Caki2 (cell line): ENCODE measurements at places on chromosomes 2 and 18. TPM values are rescaled to one million over a fixed set of nuclear protein-coding genes. Genes with fewer than 3 reads are reported as not detected.
A peak's percentile ranks its signal among the peaks of the same experiment; 100 is the strongest.

DNA sequence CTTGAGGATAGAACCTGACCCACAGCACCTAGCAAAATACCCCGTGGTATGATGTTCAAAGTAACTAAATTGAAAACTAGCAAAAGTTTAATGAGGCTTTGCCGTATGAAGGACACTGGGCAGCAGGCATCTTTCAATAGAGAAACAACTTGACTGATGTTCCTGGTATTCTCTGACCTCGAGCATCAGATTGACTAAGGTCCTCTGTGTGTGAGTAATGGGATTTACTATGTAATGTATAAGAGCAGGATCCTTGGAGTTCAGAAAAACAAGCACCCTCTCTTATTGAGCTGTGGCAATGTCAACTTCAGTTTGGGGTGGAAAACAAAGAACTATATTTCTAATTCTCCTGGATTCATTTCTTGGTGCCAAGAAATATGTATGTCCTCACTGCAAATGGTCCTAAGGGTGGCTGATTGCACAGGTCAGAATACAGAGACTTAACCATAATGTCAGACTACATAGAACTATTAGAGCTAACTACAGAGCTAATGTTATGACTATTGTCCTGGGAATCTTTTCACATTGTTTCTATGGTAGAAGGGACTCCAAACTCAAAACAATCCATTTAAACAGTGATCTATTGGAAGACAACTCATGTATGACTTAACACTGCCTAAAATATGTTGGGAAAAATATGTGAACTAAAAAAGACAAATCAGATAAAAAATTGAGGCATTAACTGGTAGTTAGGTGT, 4.4 kb downstream of the TNFAIP6 start:
- peak; percentile 65 for DNase-seq

GRCh38 chr2:38450509-38450908, 73.4 kb upstream of the ATL2 start:
- no peak for DNase-seq

DNA sequence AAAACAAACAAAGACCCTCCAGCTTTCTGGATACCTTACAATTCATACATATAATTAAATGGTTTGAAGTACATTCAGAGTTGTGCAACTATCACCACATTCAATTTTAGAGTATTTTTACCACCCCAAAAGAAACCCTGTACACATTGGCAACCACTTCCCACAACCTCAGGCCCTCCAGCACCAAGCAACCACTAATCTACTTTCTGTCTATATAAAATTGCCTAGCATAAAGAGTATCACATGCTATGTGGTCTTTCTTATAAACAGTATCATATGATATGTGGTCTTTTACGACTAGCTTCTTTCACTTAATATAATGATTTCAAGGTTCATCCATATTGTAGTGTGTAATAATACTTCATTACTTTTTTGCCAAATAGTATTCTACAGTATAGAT, 7.3 kb downstream of the IER3IP1 start:
- DNase-seq: no peak

- no peak for DNase-seq
Observed at GRCh38 chr2:64607381-64608304, 46.1 kb downstream of the SERTAD2 start.

GRCh38 chr2:32965523-32966171, 18.9 kb downstream of the LTBP1 start:
- DNase-seq: no peak

DNA sequence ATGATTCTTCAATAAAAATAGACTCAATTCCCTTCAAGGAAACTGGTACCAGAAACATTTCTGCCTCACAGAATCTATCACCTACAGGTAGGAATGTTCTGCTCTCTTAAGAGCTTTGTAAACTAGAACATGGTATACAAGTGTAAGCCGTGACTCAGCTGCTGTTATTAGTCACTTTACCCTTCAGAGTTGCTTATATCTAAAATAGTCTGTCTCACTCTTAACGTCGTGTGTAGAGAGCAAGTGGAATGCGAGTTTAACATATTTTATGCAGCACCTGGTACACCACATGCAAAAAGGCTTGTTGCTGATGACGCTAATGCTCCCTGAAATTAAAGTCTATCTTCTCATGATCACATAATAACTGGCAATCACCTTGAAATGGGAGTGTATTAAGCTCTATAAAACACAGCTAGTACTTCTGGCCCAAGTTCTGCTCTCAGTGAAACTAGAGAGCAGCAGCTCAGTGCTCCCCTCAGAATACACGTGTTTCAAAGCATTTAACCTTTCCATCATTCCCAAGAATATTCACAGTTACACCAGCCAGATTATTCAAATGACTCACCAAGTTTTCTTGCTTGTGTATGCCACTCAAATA, 420.0 kb downstream of the ZEB2 start:
- peak; percentile 46 for DNase-seq

DNA sequence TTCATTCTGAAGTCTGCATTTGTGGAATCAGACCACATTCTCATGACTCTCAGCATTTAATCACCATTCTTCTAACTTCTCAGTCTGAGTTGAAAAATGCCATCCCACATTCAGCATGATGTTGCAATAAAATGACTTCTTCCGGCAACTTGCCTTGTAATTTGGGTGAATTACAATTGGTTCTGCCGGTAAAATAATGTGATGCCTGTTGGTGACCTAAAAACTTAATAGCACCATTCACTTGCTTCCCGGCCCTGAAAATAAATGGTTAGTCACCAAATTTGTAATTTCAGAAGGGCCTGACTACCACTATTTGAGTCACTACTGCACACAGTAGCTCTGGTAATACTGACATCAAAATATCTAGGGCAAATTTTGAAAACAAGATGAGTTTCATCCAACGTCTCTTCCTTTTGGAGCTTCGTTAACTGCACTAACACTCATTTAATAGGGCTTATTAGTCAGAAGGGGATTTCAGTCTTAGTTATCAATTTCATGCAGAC, 637.1 kb upstream of the CHAC2 start:
- no peak for DNase-seq

GRCh38 chr2:216698293-216698692, 2.9 kb upstream of the IGFBP5 start:
- no peak for DNase-seq

GRCh38 chr2:183250061-183250460, 125.8 kb downstream of the NUP35 start:
- DNase-seq: no peak

DNA sequence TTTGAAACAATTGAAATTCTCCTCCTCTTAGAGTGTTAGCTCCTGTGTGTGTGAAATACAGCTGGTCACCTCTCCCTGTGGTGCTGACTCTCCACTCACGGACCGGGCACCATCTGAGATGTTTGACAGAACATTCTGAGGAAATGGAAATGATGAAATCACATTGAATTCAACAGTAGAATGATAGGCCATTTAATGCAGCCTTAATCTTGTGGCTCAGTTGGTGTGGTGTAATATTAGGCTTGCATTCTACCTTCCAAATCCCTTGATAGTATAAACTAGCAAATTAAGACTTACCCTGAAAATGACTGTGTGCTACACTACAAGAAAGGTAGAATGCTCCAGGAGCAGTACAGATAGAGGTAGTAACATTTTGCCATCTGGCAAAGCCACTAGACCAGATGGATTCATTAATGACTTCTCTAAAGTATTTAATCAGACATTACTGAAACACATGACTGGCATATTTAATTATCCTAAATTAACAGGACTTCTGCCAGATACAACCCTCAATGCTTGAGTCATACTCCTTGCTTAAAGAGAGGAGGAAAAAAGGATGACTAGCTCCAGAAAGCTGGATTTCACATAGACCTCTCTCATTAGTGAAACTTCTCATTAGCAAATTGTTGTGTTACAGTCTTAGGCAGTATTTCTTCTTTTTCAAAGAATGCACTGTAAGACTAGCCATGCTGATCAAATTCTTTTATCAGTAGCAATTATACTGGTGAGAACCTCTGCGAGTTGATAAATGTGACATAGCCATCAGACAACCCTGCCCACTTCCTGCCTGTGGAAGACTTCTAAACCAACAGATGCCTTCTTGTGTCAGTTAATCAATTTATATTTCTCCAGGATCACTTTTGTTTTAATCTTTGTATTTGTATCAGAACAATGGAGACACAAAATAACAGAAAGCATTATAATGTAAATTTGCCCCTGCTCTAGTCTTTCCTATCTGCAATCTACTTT, 80.6 kb downstream of the EML6 start:
- DNase-seq: no peak

DNA sequence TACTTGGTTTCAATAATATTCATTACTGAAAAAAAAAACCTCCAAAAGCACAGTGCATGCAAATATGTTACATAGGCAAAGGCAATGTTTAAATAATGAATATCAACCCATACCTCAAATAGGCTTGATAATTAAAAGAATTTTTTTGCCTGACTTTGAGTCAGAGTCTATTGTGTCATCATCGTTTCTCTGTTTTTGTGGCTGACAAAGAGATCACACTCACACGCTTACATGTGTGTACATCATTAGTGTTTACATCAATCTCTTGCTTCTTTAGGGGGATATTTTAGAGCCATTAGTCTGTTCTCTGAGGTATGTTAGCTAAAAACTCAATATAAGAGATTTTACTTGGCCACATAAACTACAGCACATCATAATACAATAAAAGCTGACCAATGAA, 150.3 kb upstream of the MMADHC start:
- no peak for DNase-seq

DNA sequence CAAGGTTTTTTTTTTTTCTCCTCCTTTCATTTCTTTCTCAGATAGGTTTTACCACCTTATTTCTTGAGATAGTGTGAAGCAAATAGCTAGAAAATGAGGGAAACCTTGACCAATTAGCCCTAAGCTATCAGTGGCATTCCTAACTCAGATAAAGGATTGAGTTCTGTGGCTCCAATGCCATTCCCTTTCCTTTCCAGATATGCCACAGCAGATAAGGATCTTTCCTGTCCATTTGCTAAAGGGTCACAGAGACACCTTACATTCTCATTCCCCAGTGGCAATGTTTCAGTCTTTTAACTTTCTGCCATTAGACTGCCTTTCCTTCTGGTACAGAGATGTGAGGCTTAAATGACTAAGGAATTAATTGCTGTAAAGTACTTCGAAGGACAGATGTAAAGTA, 81.7 kb downstream of the MGAT5 start:
- DNase-seq: no peak

DNA sequence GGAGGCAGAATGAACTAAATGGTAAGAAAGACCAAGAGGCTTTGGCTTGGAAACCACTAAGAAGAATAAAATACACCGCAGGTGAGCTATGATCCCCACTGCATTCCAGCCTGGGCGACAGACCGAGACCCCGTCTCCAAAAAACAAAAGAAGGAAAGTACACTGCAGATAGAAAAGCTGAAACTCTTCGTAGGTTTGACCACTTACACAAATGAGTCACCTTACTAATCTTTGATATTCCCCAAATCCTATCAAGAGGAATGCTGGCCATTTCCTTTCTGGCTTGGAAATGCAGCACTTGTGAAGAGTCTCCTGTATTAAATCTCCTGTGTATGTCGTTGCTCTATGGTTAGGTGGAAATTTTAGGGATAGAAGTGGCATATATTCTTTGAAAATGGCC, 108.8 kb downstream of the MTCL1 start:
- DNase-seq: no peak

GRCh38 chr2:65231121-65231520, 3.5 kb downstream of the ACTR2 start:
- DNase-seq: no peak

GRCh38 chr2:26421961-26422360, 20.2 kb downstream of the DRC1 start:
- no peak for DNase-seq

- DNase-seq: no peak
Observed at GRCh38 chr18:11388755-11389680, 220.4 kb upstream of the SLC35G4 start.

DNA sequence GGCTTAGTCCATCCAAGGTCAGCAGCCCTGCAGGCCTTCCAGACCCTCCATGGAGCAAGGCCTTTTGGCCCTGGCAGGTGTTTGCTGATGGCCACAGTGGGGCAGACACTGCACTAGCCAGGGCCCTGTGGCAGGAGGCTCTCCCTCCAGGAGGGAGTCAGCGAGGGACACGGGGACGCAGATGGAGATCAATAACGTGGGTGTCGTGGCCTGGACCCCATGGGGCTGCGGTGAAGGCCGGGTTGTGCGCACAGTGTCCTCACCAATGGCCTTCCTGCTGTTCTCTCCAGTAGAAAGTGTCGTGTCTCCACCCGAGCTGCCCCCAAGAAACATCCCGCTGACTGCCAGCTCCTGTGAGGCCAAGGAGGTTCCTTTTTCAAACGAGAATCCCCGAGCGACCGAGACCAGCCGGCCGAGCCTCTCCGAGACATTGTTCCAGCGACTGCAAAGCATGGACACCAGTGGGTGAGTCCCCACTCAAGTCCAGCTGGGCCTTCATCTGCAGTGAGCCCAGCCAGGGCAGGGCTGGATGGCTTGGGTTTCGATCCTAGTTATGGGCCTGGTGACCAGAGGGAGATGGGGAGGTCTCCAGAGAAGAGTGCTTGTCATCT, 65.4 kb downstream of the INPP5D start:
- DNase-seq: no peak

DNA sequence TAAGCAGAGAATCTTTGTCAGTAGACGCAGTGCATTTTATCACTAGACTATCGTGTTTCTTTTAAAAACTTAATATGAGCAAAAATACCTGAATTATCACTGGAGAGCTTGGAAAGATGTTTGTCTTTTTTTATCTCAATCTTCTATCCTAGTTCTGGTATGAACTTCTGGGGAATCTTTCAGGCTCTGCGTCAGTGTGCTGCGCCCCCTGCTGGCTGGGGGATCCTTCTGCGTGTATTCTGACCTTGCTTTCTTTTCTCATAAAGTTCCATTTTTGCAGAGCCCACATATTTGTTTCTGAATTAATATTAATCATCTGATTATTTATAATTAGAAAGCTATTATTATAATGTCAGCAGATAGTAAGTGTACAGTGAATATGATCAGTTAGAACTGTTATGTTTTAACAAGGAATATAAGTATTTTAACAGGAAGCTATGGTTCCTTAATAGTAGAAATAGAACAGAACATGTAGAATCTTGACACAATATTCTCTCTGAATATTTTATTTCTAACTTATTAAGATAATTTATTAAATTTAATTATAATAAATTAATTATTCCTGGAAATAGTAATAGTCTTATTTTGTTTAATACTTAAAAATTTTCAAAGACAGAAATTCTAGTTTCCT, 945.0 kb upstream of the CRIM1 start:
- DNase-seq: peak; percentile 37

DNA sequence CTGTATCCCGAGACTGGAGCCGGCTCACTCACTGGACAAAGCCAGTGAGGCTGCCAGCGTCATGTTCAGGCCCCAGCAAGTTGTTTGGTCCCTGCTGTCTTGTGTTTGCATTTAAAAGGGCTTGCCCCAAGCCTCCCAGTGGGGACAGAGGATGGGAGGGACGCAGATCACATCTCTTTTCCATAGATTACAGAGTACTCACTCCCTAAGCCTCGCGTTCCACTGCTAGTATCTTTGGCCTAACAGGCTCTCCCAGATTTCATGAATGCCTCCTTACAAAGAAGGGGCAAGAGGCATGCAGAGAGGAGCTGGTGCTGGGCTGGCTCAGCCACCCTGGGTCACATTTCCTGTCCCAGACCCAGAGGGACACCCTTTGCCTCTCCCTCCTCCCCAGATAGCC, 59.1 kb downstream of the CMPK2 start:
- DNase-seq: no peak

Gene HS6ST1
- total RNA-seq: 23.8 and 58.9 TPM in 2 replicates

Gene DIPK1C
- not detected in 2 replicates for total RNA-seq

Gene COL4A3
- 3.4 and 3.9 TPM in 2 replicates for total RNA-seq

Gene NPPC
- not detected in 2 replicates for total RNA-seq

Gene OTOS
- not detected in 2 replicates for total RNA-seq

Gene EML6
- total RNA-seq: not detected in 2 replicates

Gene NEU4
- 0.24 and 5.9 TPM in 2 replicates for total RNA-seq

Gene C2orf66
- total RNA-seq: not detected in 2 replicates
